ENCODE measurements at places on chromosomes 4 and X.

DNA sequence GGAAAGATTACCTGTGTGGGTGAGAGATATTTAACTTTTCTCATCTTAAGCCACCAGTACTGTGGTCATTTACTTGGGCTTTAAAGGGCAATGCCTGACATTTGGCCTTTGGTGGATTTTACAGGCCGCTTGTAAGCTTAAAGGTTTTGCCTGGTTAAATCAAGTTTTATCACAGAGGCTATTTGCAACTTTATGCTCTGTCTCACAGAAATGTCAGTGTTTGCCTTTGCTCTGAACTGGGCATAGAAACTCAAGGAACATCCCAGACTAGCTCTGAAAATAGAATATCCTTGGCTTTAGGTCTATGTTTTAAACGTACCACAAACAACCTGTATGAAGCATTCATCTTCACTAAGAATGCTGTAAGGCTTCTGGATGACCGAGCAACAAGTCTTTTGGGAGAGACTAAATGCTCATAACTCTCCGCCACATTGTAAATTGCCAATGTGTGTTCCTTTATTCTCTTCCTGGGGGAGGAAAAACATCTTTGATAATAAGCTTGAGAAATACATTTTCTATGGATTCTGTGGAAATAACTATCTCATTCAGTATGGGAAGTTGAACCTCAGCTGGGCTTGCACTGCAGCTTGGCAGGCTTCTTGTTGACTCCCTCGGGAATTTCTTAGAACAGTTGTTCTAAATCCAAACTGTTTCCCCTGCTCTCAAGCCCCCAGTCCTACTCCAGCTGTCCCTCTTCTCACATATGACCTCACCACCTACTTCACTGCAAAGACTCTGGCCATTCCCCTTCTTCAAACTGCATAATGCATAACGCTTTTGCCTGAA lies 105.8 kb upstream of the WDR44 start:
- no peak for DNase-seq

DNA sequence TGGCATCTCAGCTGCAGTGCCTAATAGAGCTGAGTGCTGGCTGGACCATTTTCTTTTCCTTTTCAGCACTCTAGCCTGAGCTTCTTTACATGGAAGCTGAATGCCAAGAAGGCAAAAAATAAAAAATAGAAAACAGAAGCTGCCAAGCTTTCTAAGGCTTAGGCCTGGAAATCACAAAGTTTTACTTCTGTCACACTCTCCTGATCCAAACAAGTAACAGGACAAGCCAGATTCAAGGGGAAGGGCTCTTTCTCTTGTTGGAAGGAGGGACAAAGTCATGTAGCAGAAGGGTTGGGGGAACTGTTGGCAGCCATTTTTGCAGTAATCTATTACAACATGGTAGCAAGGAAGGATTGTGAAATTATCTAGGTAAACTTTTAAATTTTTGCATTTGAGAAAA lies 131.8 kb downstream of the MSL3 start:
- no peak for DNase-seq

GRCh38 chr4:153122855-153123254 lies 81.4 kb upstream of the TRIM2 start:
- no peak for DNase-seq

- no peak for DNase-seq
Measured at GRCh38 chr4:157772907-157773306, 399.9 kb downstream of the GASK1B start.

DNA sequence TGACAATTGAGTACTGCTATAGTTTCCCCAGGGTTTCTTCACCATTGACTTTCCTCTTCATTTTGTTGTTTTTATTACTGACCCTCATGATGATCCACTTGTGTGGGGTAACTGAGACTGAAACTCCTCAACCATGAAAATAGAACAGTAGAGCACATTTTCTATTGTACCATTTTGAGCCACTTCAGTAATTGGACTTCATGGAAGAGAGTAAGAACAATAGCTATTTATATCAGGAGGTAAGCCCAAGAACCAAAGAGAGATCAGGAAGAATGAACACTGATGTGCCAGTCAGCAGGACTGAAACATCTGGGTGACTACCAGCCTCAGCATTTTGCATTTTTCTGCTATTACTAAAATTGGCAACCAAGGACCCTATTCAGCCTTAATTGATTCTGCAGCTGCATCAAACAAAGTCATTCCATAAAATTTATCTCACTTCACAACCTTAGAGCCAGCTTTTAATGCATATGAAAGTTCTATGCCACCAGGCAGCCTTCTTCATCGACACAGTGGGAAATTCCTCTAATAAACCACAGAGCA lies 151.4 kb downstream of the BANK1 start:
- DNase-seq: no peak

GRCh38 chrX:25015486-25016360 lies at the start of gene ARX:
Gene ARX, minus strand, starts transcription at chrX:25015965. Its CDS starts 228 bp downstream, at chrX:25015737.
- DNase-seq: no peak

DNA sequence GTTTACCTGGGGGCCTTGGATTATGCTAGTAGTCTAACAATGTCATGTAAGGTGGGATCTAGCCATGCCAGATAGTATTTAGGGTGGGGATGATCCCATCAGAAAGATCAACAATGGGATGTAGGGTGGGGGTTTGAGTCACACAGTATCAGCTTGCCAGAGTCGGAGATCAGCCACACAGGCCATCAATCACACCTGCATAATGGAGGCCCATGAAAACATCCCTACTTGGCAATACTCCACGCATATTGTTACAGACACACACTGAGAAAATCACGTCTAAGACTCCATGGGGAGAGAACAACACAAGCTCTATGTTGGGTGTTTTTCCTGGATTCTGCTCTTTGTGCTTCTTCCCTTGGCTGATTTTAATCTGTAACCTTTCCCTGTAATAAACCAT lies 49.5 kb upstream of the SLC25A4 start:
- no peak for DNase-seq

DNA sequence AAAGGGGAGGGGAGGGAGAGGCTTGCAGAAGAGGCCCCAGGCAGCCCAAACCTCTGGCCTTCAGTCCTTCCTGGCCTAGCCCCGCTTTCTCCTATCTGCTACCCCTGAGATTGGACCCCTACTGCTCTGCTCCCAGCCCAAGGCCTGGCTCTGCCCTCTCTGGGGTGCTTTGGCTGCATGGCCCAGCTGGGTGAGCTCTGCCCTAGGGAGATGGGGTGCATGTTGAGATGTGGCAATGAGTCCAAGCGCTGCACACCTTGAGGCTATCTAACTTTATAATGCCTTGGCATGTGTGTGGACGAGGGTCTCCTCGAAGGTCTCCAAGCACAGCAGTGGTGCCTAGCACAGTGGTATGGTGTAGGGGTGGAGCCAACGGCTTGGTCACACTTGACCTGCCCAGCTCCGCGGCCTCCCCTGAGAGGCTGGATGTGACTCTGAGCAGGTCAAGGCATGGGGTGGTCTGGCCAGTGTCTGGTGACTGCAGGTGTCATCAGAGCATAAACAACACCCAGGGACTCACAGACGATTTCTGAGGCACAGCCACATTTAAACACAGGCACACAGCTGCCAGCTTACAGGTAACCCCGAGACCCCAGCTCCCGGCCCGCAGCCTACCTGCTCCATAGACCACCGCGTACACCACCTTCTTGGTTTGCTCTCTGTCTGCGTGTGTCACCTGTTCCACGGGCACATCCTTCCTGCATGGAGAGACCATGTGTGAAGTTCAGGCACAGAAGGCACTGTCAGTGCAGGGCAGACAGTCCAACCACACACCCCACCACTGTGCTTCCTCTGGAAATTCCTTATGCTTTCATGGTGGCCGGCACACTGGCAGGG lies 36.3 kb downstream of the NAT8L start:
- DNase-seq: no peak

Data from activated naive CD4-positive, alpha-beta T cell treated with Interleukin-2 at 50 U/mL for 16 hours (primary cell).